ENCODE measurements at places on chromosomes 7 and 10. TPM values are rescaled to one million over a fixed set of nuclear protein-coding genes. Genes with fewer than 3 reads are reported as not detected.

The KLF14 gene
- not detected for total RNA-seq

The ANKRD61 gene
- not detected for total RNA-seq

The GPR85 gene
- not detected for total RNA-seq

- no peak overlapping the region for H3K27ac ChIP-seq
- no peak overlapping the region for H3K4me3 ChIP-seq
- H3K4me1 ChIP-seq: no peaks in the 10 kb centered on the region
- DNase-seq: no peak
- no peaks in the 10 kb centered on the region for H3K27me3 ChIP-seq
These were observed 591.6 kb downstream of the REEP3 start for GRCh38 chr10:64112701-64113355.
